Stimulated activated CD8-positive, alpha-beta memory T cell treated with anti-CD3 and anti-CD28 coated beads, Interleukin-4, amount 100 ng/mL, for 1 hour (primary cell): ENCODE measurements at places on chromosomes 12 and 14.

GRCh38 chr12:99043319-99043914 lies 398.3 kb downstream of the APAF1 start:
- no peak for DNase-seq

- no peak for DNase-seq
Measured at GRCh38 chr14:72636871-72637270, 257.0 kb downstream of the DPF3 start.

- no peak for DNase-seq
Measured at GRCh38 chr14:101076451-101077198, 173.1 kb upstream of the RTL1 start.

DNA sequence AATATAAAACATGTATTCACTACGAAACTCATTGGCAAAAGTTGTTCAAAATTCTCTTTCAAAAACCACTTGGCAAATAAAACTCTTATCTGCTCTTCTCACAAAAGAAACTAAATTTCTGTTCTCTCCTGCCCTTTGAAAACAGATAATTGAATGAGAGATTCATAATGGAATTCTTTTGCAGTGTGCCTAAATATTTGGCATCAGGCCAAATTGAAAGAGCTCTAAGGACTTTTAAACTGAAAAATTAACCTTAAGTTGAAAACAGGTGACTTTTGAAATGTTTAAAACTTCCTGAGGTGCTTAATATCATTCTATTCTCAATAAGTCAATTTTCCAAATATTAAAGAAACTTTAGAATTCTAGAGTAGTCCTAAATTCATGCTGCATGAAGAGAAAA lies 136.4 kb downstream of the FSCB start:
- DNase-seq = no peak

DNA sequence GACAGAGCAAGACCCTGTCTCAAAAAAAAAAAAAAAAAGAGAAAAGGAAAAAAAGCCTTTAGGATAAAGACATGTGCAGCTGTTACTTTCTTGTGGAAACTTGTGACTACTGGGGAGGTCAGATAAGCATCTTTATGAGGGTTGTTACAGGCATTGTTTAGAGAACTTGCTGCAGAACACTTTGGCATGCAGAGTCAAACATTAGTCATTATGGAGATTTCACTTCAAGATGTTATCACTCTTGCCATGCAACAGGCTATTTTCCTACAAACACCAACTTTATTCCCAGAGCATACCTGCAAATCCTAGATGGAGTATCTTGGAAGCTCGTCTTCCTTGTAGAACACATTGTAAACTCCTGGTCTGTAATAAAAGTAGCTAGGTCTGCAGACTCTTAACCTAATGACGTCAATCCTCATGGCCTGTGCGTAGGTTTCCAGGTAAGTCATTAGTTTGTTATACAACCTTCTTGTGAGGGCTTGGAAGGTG lies 36.3 kb upstream of the WDR89 start:
- no peak for DNase-seq

DNA sequence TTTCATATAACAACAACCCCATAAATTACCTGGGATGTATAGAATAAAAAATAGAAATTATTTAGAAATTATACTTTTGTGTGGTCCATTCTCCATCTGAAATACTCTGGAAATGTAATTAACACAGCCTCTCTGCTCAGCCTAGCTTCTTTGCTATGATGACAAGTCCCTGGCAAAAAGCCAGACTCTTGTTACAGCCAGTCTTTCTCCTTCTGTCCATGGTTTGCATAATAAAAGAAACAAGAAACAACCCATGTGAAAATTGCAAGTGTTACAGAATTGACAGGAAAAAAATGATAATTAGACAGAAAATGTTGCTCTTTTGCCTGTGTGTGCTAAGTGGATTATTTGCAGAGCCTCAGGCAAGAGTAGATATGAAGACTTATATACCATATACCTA lies 61.3 kb downstream of the C12orf50 start:
- no peak for DNase-seq

- no peak for DNase-seq
Measured at GRCh38 chr12:123045678-123046077, 65.2 kb downstream of the ARL6IP4 start.

GRCh38 chr14:51369814-51370213 lies 129.8 kb downstream of the TMX1 start:
- DNase-seq = no peak

DNA sequence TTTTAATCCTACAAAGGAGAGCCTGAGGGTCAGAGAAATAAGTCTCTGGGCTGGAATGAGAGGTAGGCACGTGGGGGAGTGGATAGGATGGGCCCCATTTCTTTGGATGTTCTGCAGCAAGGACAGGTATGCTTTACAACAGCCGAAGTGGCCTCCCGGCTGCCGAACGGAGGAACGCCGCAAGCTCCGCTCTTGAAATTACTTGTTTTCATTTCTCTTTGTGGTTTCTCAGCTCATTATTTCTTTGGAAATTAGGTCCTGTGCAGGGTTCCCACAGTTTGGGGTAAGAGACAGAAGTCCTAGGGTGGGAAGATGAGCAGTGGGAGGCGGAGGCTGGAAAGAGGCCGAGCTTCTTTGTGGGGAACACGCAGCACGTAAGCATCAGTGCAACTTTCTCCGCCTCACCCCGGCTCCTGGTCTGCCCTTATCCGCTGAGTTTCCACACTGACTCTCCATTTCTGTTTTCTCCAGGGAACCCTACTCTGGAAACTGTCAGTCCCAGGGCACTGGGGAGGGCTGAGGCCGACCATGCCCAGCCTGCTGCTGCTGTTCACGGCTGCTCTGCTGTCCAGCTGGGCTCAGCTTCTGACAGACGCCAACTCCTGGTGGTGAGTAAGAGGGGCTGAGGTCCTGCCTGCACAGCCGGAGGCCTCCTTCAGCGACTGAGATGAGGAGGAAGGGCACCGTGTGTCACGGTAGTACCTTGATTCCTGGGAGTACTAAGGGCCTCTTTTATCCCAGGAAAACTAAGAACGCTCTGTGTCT lies 2.0 kb downstream of the WNT5B start:
- no peak for DNase-seq

- no peak for DNase-seq
Measured at GRCh38 chr12:6692888-6693287, 3.7 kb upstream of the ZNF384 start.

GRCh38 chr12:86389949-86390348 lies 133.8 kb upstream of the MGAT4C start:
- no peak for DNase-seq

- no peak for DNase-seq
Measured at GRCh38 chr12:13588574-13588973, 392.0 kb downstream of the EMP1 start.

DNA sequence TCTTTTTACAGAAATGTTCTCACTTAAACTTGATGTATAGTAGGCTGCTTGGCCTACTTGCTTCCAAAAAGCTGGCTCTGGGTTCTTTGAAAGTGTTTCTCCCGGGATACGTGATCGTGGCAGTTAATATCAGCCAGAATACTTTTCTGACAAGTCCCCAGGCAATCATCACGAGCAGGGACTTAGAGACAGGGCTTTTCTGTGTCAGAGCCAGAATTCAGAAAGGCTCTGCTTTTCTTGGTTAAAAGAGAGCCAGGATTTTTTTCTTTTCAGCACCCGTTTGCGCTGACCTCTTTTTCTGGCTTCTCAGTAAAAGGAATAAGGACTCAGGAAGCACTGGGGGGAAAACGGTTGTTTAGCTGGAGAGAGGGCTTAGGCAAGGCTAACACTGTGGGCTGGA lies 57.8 kb upstream of the ARHGAP5 start:
- no peak for DNase-seq

- DNase-seq = no peak
Measured at GRCh38 chr12:121490401-121491281, 90.2 kb downstream of the KDM2B start.

DNA sequence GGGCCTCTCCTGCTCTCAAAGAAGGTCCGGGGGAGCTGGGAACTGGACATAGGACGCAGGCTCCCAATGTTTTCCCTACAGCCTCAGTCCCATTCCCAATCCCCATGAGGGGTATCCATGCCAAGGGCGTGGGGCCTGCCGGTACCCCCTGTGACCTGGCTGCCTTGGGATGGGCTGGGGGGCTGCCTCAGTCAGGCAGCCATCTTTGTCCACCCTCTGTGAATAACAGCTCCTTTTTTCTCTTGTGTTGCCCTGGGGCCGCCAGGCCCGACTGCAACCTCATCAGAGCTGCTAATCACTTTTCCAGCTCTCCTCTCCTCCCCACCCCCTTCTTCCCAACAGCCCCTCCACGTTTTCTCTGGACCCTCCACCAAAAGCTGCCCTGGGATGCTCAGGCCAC lies 11.2 kb downstream of the FIGNL2 start:
- DNase-seq = no peak

GRCh38 chr12:64203775-64204174 lies 18.3 kb downstream of the KICS2 start:
- DNase-seq = no peak

- no peak for DNase-seq
Measured at GRCh38 chr14:22420598-22421186, 168.3 kb downstream of the DAD1 start.

GRCh38 chr14:24441485-24441884 lies 1.1 kb downstream of the SDR39U1 start:
- no peak for DNase-seq

- no peak for DNase-seq
Measured at GRCh38 chr12:132319359-132319950, 9.9 kb downstream of the GALNT9 start.

DNA sequence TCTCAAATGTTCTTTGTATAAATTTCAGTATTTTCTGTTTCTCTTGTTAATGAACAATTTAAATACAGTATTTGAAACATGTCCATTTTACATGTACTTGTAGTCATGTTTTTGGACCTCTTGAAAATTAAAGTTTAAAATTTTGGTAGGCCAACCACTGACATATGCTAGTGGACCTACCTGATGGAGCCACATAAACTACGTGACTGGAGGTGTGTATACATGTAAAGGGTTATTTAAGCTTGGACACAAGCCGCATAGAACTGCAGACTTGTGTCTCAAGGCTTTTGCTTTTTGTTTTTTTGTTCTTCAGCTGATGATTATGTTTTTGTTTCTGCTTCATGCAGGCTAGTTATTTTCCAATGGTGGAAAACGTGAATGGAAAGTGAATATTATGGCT lies 568.5 kb upstream of the MDGA2 start:
- no peak for DNase-seq
